ENCODE measurements at places on chromosomes 2 and 18.
A peak's percentile ranks its signal among the peaks of the same experiment; 100 is the strongest.

DNA sequence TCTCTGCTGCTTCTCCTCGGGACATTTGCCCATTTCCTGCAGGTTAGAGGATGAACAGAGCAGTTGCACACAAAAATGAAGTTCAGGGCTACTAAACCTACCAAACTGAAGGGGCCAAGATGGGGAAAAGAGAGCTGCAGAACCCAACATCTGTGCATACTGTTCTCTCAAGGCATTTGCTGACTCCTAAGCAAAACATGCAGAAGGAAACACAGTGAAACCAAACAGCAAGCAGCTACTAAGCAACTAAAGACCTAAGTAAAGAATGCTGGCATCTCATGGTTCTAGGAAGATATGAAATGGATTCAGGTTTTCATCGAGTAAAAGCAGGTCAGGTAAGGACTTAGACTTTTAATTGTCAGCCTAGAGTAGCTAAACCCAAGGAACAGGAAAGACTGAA is 111.9 kb upstream of the SYT4 start:
- DNase-seq: no peak

DNA sequence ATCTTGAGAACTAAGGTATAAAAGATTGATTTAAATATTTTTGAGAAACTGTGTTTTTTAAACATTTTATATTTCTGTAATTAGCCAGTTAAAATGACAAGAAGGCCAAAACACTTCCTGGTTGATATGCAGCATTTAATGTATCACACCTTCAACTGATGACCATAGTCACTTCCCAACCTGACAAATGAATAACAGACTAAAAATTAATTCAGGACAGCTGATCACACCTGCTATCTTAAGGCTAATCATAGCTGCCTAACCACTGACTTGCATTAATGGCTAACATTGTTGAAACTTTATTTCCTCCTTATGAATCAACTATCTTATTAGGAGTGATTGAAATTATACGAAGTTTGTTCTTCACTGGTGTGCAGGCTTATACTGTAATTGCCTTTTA is 125.8 kb upstream of the MSTN start:
- DNase-seq: no peak

DNA sequence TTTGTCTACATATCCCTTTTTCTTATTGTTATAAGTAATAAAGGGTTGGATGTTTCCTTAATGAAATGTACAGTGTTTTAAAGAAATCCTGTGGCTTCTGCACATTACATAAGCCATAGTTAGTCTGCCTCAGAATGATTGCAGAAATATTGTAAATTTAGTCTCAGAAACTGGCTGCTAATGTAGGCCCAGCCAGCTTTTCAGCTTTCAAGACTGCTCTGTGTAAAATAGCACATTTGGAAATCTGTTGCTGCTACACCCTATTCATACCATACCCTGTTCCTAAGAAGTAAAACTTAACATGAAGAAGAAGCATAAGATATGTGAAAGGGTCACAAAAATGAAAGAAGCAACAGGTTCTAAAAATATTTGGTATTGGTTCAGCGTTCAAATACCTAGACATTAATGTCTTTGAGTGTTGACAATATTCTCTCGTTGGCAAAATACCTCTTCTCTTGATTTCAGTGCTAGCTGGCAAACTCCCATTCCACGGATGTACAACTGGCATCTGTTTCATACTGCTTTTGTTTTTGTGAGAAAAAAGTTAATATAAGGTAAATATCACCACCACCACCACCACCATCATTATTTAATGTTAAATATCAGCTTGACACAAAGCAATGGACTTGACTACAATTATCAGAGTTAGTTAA is 19.2 kb upstream of the NCKAP1 start:
- no peak for DNase-seq

DNA sequence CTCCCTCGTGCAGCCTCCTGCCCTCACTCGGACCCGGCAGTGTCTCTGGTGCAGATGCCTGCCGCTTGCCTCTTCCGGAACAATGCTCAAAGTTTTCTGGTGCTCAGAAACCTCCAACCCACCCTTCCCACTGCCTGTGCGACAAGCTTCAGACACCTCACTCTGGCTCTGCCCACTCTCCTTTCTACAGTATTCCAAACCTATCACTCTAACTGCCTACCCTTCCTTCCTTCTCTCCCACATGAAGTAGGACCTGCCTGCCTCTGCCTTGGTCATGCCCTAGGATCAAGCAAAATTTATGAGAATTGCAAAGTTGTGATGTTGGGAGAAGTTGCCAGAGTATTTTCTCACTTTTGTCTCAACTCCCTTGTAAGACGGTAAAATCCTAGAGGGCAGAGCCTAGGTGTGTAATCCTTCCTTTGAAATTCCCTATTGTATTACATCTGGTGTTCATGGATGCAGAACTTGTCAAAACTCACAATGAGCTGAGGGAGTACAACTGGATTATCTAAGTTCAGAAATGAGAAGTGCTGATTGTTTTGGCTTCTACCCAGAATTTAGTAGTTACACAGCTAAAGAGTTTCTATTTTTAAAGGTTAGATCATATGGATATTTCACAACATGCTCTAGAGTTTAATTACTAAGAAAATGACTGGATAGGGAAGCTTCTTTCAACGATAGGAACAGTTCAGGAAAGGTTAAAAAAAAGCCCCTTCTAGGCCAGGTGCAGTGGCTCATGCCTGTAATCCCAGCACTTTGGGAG is 7.2 kb downstream of the NPC1 start:
- peak; percentile 22 for DNase-seq

DNA sequence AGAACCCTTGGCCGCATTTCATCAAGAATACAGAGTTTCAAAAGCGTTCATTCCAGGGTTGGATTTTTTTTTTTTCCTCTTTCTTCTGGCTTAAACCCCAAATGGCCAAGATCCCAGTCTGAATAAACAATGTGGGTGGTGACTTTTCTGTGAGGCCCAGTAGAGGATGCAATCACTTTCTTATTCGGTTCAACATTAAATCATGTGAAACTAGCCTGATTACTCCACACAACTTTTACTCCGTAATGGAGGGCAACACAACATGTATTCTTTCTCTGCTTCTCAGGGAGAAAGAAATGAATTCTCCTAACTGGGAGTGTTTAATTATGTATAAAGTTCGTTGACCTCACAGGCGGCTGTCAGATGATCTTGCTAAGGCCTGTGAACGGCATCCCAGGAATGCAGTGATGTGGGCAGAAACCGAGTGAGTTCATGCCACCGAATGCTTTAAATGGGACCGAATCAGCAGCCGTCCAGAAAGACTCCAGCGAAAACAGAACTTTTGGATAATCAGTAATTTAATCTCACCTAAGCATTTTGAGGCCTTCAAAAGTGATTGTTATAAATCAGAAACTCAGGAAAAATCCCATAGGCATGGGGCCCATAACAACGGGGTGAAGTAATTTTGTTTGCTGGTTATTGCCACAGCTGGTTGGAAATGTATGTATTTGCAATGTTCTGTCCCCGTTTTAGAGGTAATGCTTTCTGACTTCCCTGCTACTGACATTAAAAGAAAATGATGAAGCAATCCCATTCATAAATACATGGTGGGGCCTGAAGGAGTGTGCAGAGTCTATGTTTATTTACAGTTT is 81.5 kb downstream of the BCL2 start:
- DNase-seq: no peak

- no peak for DNase-seq
These were observed 13.5 kb upstream of the CALCRL start for GRCh38 chr2:187461294-187462261.

DNA sequence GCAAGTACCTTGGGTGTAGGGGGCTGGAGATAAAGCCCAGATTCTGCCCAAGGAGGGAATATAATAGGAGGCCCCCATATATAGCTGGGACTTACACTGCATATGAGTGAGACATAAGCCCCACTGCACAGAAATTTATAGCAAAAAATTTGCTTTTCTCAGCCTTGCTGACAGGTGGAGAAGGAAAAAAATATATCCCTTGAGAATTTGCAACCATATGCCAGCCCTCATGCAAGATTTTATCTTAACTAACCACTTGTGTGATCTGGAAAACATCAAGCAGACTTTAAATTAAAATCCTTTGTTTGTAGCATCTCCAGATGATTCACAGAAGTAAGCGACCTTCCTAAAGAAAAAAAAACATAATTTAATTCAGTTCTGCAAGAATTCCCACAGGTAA is 288.2 kb downstream of the BCL2 start:
- no peak for DNase-seq

DNA sequence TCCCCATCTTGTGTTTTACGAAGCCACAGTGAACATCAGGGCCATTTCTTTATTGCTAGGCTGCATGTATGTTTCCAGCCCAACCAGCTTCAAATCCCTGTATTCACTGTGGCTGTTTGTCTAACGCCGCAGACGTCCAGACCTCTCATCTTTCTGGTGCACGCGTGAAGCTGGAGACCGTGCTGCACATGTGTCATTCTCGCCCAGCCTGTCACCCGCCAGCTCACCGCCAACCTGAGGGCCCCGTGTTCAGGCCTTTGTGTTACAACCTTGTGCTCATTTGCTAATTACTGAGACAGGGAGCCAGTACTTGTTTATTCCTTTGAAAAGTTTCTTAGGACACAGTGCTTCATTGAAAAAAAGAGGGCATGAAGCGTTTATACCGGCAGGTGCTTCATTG is 21.4 kb downstream of the SALL3 start:
- no peak for DNase-seq

DNA sequence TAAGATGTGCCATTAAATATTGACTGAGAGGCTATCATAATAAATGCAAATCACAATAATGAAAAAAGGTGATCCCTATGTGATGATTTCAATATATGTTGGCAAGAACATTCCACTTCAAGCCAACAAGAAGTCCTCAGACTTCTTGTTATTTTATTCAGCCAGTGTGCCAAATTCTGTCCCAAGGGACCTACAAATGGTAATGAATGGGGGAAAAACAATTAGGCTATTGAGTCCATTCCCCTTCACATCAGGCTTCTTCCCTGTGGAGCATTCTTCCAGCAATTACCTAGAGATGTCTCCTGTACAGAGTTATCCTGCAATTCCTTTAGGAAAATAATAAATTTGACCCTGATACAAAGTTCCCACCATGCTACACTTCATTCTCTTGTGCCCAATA is 144.4 kb downstream of the PIEZO2 start:
- DNase-seq: no peak

GRCh38 chr2:28661589-28662001 is 90.0 kb upstream of the PPP1CB start:
- no peak for DNase-seq

- no peak for DNase-seq
These were observed 8.5 kb downstream of the EIF2AK2 start for GRCh38 chr2:37148325-37148724.

- DNase-seq: no peak
These were observed 26.2 kb downstream of the PHLPP1 start for GRCh38 chr18:62741584-62741983.

DNA sequence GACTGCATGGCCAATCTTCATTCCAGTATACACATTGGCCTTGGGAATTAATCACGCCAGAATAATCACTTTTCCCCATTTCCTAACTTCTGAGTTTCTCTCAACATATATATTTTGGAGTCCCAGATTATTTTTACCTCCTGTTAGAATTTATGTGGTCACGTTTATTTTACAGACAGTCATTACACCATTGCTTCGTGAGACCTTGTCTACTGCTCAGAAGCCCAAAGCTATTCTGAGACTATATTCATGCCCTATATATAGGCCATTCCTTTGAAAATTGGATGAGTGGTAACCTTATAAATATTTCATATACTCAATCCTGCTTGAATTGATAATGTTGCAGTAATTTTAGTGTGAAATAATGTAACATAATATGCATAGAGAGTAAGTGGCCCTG is 610.0 kb upstream of the CDH2 start:
- DNase-seq: no peak

DNA sequence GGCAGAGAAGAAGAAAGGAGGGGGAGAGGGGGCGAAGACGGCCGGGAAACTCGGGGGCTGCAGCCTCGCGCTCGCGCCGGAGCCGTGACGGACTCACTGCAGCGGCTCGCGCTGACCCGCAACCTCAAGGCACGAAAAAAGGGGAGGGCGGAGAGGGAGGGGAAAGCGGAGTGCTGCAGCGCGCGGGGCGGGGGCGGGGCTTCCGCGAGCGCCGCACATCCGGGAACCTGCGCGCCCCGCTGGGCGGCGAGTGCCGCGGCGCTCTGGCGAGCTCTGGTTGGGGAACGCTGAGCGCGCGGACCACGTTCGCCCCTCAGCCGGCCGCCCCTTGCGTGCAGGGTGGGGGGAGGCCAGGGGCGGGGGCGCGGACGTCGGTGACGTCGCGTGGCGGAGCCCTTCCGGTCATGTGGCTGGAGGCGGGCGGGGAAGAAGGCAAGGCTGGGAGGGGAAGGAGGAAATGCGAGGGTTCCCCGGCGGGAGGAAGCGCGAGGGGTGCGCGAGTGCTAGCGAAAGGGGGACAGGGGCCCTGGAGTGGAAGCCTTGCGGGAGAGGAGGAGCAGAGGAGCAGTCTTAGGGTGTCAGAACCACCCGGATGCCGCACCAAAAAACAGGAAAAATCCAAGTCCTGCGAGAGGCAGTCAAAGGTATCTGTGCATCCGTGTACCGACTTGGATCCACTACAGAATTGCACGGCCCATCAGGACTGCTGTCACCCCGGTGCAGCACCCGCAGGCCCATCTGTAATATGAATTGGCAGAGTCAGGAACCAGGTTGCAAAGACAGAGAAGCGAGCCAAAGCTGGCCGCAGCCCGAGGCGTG is at the start of gene PPP3R1:
TSS of gene PPP3R1 (minus strand) at position 133 of the 819 bp plus-strand sequence. CDS start 405 bp downstream, outside the sequence.
- DNase-seq: peak; percentile 96

DNA sequence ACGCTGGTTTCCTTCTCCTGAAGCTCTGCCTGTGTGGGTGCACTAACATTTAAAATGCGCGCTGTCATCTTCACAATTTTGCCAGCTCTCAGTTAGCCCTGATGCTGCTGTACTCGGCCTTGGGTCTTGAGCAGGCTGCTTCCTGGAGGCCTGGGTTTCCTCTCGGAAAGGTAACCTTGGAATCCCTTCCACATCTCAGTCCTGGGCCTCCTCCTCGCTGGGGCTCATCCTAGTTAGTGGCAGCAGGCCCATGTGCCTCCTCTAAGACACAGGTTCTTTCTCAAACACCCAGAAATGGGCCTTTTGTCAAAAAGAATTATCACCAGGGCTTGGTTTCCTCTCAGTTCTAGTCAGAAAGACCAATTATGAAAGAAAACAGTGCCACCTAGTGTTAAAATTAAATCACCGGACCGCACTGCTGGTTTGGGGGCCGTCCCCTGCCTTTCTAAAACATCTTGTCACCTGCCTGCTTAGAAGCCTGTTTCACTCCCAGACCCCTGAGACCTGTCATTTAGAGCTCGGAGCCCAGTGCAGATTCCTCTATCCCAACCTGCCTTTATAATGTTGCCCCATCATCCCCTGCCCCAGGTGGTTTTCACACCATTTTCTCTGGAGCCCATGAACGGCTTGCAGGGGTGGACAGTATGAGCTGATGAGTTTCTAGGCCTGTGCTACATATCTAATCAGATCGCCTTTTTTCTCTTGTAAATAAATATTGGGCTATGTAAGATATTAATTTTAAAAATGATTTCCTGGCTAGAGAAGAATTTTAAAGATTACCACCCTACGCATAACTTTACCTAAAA is 42.4 kb downstream of the HK2 start:
- DNase-seq: peak; percentile 43

- DNase-seq: no peak
These were observed 565.4 kb upstream of the LRRTM1 start for GRCh38 chr2:80869858-80870438.

GRCh38 chr2:67777836-67778429 is 284.9 kb downstream of the C1D start:
- no peak for DNase-seq

Measured in HL-60 (cell line).